ENCODE measurements at places on chromosomes 6 and 20.
A peak's percentile ranks its signal among the peaks of the same experiment; 100 is the strongest.

DNA sequence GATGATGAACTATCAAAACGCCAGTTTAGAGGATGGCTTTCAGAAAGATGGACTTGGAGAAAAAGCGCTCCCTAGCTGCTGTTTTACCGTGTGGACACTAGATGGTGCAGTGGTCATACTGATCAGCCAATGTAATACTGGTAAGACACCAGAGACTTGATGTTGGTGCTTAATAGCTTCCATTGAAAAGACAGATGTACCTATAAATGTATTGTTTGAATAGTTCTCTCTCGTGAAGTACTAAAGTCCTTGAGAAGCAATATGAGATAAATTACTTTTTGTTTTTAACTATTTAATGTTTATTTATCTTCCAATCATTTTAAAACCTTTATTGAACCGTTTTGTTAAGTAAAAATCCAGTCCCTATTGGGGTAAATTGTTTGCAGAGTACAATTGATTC is 63.9 kb upstream of the FUCA2 start:
- peak; percentile 1 for DNase-seq

- no peak for DNase-seq
Measured at GRCh38 chr20:3102575-3103368, 18.2 kb upstream of the AVP start.

DNA sequence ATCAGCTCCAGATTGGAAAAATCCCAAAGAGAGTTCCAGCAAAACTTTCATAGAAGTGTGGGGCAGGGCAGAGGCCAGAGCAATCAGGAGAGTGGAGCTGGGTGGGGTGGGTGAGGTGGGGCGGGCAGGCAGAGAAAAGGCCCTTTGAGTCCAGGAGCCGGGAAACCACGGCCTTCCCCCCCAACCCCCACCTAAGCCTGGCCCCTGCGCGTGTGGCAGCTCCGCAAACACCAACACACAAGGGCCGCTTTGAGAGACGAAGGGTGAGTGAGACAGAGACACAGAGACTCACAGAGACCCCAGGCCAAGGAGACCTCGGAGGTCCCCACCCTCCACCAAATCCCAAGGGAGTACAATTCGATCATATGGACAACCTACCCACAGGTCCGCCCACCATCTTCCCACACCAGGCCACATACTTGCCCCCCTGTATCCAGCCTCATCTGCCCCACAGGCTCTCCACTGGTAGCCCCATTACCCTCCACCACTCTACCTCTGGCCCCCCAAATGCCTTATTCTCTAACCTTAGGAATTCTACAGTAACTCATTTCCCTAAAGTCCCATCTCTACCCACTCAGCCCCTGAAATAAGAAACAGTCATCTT is 1.7 kb downstream of the COL11A2 start:
- DNase-seq: no peak

DNA sequence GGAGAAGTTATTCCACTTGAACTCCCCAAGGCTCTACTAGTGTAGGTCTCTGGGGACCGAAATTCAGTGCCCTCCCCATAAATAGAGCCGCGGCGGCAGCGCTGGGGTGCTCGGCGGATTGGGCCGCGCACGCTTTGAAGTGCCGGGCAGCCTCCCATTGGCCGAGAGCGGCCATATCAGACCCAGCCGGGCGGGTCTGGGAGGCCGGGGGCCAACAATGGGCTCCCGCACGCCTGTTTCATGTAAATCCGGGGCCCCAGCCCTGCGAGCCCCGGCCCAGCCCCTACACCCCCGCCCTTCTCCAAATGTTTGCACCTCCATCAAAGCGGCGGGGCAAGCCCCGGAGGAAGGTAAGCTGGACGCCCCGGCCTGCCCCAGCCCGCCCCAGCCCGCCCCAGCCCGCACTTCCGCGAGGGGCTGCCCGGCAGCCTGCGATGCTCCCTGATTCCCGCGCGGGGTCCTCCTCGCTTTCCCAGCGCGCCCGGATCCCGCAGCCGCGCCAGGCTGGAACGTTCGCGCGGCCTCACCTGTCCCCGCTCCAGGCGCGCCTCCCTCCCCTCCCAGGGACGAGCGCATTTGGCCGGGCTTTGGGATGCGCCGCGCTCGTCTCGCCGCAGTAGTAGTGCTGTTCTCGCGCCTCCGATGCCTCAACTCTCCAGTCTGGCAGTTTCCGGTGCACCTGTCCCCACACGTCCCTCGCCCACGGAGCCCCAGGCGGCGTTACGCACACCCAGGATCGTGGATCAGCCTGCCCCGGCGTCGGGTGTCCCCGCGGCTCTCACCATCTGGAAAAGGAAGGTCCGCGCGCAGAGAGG is at the start of gene TBXT:
Gene TBXT, minus strand, starts transcription at position 51 of the 815 bp plus-strand sequence. CDS start 260 bp downstream, outside the sequence.
- no peak for DNase-seq

- DNase-seq: no peak
Measured at GRCh38 chr20:62777528-62777830, 18.8 kb upstream of the MRGBP start.

GRCh38 chr20:12014276-12014675 is 96.6 kb downstream of the BTBD3 start:
- DNase-seq: no peak

DNA sequence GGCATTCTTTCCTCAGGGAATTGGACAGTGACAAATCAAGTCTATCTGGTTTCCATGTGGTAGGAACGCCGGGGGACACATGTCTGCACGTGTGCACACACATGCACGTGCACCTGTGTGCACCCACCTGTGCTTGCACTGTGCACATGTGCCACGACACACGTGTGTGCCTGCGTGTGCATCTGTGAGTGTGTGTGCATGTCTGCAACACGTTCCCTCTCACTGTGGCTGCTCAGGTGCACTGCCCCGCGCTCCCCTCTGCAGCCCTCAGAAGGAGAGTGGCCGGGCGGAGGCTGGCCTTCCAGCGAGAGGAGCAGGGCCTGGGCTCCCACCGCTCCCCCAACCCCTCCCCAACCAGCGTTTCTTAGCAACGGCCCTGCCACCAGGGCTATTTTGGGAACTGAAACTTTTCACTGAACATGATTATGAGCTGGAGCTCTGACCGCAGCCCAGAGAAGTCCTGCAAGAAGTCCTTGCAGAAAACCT is 147.8 kb downstream of the PHACTR3 start:
- DNase-seq: no peak

DNA sequence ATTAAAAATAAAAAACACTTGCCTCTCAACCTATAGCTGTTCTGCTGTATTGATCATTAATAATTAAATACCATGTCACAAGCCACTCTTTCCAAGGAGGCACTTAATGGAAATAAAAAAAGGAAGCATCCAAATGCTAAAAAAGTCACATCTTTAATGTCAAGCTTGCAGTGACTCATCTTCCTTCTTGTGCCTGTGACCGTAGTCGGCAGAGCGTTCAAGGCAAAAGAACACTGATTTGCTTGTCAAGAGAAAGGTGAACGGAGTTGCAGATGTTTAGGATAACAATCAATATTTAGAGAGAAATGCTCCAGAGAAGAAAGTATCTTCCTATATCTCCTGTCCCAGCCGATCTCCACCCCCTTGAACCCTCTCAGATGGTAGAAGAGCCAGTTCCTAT is 341.0 kb upstream of the OPRM1 start:
- no peak for DNase-seq

DNA sequence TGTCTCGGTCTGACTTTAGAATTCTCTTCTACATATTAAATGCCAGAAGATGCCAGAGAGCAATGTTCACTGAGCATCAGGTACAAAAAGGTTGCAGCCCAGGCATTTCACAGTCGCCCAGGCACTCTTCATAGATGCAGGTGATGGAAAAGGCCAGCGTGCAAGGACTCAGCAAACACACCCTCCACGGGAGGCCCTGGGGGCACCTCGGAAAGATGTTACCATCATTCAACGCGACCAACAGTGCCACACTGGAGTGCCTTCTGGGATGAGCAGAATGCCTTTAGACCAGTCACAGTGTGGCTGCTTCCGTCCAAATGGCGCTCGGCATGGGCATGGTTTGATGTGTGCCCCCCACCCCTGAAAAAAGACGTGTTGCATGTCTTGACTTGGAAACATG is 4.5 kb upstream of the RAMACL start:
- DNase-seq: no peak

GRCh38 chr20:41560970-41561369 is 57.2 kb downstream of the CHD6 start:
- DNase-seq: no peak

GRCh38 chr6:80143419-80143937 is 37.0 kb downstream of the BCKDHB start:
- peak; percentile 24 for DNase-seq

DNA sequence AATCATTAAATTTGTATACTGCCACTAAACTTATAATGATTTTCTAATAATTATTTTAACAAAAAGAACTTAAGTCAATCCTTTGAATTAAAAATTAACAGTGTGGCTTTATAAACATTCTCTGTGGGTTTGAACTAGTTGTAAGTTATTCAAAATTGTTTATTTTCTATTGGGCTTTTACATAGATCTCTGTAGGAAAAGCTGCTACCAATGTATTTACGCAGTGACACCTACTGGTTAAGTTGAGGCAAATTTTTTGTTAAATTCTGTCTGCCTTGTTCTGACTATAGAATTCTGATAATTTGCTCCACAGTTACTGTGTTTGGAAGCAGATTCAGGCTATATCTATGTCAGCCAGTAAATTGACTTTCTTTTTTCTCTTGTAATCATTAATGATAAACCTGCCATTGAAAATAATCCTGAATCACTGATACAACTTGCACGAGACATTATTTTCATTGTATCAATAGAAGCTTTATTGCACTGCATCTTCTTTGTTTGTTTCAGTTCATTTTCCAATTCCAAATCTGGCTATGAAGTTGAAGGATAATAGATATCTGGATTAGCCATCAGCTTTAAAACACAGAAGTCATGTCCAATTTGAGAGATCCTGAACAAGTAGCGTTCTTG is 66.0 kb upstream of the UTRN start:
- no peak for DNase-seq

- DNase-seq: no peak
Measured at GRCh38 chr6:128696691-128697689, 176.6 kb upstream of the PTPRK start.

DNA sequence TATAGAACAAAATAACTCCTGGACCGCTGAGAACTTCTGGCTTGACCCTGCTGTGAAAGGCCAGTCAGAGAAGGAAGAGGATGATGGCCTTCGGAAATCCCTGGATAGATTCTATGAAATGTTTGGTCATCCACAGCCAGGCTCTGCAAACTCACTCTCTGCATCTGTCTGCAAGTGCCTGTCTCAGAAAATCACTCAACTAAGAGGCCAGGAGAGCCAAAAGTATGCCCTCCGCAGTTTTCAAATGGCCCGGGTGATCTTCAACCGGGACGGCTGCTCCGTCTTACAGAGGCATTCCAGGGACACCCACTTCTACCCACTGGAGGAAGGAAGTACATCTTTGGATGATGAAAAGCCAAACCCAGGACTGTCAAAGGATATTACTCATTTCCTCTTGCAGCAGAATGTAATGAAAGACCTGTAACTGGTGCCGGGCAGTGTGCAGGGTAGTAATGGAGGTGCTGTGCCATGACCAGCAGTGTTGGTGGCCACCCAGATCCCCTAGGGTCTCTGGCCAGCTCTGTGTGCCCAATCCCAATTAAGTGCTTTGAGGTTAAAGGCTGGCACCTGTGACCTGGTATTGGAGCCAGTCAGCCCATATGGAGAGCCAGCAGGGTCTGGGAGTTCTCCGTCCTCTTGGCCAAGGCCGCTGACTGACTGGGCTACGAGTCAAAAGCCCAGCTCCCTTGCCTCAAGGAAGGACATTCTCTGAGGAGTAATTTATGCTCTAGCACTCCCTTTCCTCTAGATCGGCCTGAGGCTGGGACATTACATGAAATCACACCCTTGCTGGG is 87.1 kb downstream of the TRMT6 start:
- DNase-seq: no peak

DNA sequence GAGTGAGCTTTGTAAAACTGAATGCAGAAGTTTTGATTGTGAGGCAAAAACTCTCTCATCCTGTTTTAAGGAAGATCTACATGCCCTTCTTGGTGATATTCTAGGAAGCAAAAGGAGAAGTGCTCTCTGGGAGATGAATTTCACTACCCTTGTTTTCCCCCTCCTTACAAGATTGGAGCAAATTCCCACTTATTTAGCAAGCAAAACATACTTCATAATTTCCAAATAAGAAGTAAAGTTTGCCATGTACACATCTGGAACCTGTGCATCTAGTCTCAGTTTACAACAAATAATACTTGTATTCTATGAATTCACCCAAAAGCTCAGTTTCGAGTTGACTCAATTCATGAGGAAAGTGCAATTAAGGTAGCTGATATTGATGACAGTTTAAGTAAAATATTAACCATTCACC is 27.6 kb upstream of the IFNGR1 start:
- DNase-seq: no peak

DNA sequence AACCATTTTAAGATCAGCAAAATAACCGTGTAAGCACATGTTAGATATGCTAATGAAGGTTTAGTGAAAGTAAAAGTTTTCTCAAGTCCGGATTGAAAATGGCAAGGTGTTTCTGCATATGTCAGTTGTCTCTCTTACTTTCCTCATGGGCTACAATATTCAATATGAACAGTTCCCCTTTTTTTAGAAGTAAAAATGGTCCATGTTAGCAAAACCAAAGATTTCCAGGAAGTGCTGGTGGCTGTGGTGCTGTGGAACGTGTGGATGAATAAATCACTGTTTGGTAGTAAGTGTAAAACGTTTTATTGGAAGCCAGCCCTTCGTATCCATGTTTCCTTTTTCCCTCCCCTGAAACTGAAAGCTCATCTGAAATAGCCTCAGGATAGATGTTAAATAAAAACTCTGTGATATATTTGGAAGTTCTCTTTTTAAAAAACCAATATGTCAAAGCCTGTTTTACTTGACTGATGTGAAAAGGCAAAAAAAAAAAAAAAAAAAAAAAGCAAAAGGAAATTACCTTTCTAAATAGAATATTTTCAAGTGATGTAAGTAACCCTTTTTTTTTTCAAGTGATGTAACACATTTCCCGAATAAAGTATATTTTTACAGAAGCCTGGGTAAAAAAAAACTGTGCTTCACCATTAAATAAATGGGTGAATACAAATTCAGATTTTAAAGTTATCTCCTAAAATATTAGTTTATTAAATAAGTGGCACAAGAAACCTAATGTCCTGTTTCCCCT is 41.9 kb downstream of the PLEKHG1 start:
- DNase-seq: no peak

DNA sequence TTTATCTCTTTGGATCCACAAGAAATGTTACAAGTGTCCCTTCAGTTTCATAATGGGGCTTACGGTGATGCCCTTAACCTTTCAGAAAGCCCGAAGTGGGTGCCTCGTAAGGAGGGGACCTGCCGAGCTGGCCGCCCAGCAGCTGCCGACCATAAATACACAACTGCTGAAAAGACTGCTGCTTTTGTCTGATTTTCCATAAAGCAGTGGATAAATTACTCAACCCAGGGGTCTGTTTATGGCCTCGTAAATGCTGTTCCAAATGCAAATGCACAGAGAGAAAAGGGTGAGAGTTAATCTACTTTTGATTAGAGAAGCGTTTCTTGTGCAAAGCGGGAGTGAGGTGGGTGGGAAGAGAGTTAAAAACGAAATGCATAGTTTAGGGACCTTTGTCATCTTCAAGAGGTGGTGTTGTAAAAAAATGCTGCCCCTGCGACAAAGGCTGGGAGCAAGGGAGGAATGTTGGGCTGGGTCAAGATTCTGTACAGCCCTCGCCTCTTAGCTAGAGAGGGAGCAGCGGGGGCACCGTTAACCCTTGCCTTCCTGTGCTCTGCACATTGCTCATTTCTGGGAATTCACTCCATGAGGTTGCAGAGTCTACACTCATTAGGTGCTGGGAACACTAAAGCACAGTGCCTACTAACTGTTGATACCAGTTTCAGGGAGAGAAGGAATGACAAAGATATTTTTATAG is 112.0 kb upstream of the MTHFD1L start:
- no peak for DNase-seq

- DNase-seq: no peak
Measured at GRCh38 chr6:49736017-49736508, 8.1 kb downstream of the CRISP3 start.

GRCh38 chr6:142566628-142567396 is 265.0 kb downstream of the ADGRG6 start:
- DNase-seq: no peak

GRCh38 chr6:7401075-7401474 is 11.5 kb downstream of the RIOK1 start:
- DNase-seq: no peak

Measured in substantia nigra (tissue), 51 donors.